Osteocyte (in vitro differentiated cells): ENCODE measurements at places on chromosomes 13 and 19. TPM values are rescaled to one million over a fixed set of nuclear protein-coding genes. Genes with fewer than 3 reads are reported as not detected.

The CASP14 gene
- not detected in 2 replicates for total RNA-seq

DNA sequence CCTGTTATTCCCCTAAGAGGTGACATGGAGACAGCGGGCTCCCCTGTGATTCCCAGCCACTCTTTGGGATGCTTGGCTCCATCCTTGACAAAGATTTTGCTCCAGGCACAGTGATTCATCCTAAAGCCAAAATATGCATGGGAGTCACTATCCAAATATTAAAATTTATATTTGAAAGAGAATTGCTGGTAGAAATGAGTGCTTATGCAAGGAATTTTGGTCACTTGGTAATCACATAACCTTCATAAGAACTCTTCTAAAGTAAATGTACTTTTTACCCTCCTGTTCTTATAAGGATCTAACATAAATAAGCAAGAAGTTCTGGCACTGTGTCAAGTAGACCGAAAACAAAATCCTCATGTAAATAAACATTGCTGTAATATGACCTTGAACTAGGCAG, 385.8 kb downstream of the ITGBL1 start:
- H3K27me3 ChIP-seq: peaks cover 3% of the 10 kb centered on the region
- no peaks in the 10 kb centered on the region for H3K36me3 ChIP-seq
- peak overlapping the region; percentile 27 for H3K27ac ChIP-seq
- DNase-seq: no peak
- H3K4me1 ChIP-seq: peaks cover 16% of the 10 kb centered on the region

GRCh38 chr13:39105110-39105509, 66.9 kb downstream of the NHLRC3 start:
- peaks cover 51% of the 10 kb centered on the region for H3K27me3 ChIP-seq
- no peak overlapping the region for H3K4me3 ChIP-seq
- no peaks in the 10 kb centered on the region for H3K4me1 ChIP-seq
- H3K36me3 ChIP-seq: no peaks in the 10 kb centered on the region
- no peak overlapping the region for H3K27ac ChIP-seq
- no peak for DNase-seq

The RNF17 gene
- total RNA-seq: not detected in 2 replicates

The MEIOSIN gene
- total RNA-seq: not detected in 2 replicates

GRCh38 chr13:60707878-60708277, 310.9 kb downstream of the TDRD3 start:
- H3K27ac ChIP-seq: no peak overlapping the region
- no peaks in the 10 kb centered on the region for H3K27me3 ChIP-seq
- H3K4me3 ChIP-seq: no peak overlapping the region
- H3K36me3 ChIP-seq: no peaks in the 10 kb centered on the region
- no peak for DNase-seq
- no peaks in the 10 kb centered on the region for H3K4me1 ChIP-seq
